ENCODE measurements at places on chromosomes 1 and 21. TPM values are rescaled to one million over a fixed set of nuclear protein-coding genes. Genes with fewer than 3 reads are reported as not detected.

Gene AADACL3
- polyA plus RNA-seq, result not detected

Gene ZNF436
- polyA plus RNA-seq, result 3.9 TPM

Gene TNFAIP8L2
- 17.1 TPM for polyA plus RNA-seq

Gene OR14I1
- not detected for polyA plus RNA-seq

Gene GJA4
- not detected for polyA plus RNA-seq

Gene RGS1
- 14.3 TPM for polyA plus RNA-seq

Gene LBR
- polyA plus RNA-seq, result 115 TPM

Gene NSL1
- 77.4 TPM for polyA plus RNA-seq
